NCI-H524 (cell line): ENCODE measurements at places on chromosomes 2 and 18.
A peak's percentile ranks its signal among the peaks of the same experiment; 100 is the strongest.

DNA sequence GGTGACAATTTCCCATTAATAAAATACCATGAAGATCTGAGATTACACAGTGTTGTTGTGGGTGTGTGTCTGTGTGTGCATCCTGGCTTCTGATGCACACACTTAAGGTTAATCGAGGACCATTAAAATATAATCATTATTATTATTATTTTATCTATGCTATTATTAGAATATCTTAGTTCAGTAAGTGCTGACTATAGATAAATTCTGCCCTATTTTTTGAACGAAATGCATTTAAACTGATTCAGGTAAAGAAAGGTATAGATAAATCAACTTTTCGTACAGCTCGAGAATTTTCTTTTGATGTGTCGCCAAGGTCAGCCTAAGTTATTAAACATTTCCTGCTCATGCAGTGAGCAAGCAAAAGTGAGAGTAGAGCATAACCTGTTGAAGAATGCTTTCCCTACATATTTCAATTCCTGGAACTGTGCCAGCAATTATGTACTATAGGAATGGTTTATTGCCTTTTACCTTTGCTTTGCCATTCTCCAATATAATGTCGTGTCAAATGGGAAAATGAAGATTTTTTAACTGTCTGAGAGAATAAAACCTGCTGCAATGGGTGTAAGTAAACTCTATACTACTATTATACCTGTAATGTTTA, 25.8 kb downstream of the KCNJ3 start:
- DNase-seq, result no peak

DNA sequence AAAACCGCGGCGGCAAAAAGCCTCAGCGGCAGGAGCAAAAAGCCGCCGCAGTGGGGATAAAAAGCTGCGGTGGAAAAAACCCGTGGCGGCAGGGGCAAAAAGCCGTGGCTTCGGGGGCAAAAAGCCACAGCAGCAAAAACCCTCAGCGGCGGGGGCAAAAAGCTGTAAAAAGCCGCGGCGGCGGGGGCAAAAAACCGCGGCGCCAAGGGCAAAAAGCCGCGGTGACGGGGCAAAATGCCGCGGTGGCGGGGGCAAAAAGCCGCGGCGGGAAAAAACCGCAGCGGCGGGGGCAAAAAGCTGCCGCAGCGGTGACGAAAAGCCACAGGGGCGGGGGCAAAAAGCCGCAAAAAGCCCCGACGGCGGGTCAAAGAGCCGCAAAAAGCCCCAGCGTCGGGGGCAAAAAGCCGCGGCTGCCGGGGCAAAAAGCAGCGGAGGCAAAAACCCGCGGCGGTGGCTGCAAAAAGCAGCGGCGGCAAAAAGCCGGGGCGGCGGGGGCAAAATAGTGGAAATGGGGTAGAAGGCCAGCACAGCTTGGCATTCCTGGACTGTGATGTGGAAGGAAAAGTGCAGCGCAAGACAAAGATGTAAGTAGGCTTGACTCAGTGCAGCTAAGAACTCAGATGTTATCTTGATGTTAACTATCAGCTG, 151.8 kb downstream of the ANKRD30BL start:
- DNase-seq, result peak; percentile 8

GRCh38 chr18:54981076-54981475, 21.8 kb upstream of the CCDC68 start:
- no peak for DNase-seq

GRCh38 chr2:23988371-23988770, 21.5 kb upstream of the MFSD2B start:
- DNase-seq, result peak; percentile 10

DNA sequence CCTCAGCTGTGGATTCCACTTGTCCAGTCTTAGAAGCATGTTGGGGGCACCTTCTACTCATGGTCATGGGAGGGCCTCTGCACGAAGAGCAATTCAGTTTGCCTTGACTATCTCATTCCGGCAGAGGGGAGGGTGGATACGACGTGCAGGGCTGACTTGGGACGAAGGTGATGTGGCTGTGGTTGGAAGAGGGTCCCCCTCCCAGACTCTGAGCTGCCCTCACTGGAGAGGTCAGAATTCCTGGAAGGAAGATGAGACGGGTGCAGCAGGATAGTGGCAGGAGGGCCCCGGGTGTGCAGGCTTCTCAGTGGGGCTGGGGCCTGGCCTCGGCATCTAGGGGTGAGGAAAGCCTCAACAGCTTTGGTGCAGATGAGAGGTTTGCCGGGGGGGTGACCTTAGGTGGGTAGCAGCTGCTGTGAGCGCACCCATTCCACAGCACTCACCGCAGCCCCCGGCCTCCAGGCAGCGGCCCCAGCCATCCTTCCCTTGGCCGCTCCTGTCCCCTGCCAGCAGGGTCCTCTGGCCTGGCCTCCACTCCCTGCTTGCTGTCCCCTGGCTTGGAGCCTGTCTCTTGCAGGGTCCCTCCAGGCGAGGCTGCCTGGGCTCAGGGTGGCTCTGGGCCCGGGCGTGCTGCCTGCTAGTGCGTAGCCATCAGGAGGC, 3.2 kb downstream of the RNPEPL1 start:
- DNase-seq, result no peak
